ENCODE measurements at places on chromosomes 2 and 18.

DNA sequence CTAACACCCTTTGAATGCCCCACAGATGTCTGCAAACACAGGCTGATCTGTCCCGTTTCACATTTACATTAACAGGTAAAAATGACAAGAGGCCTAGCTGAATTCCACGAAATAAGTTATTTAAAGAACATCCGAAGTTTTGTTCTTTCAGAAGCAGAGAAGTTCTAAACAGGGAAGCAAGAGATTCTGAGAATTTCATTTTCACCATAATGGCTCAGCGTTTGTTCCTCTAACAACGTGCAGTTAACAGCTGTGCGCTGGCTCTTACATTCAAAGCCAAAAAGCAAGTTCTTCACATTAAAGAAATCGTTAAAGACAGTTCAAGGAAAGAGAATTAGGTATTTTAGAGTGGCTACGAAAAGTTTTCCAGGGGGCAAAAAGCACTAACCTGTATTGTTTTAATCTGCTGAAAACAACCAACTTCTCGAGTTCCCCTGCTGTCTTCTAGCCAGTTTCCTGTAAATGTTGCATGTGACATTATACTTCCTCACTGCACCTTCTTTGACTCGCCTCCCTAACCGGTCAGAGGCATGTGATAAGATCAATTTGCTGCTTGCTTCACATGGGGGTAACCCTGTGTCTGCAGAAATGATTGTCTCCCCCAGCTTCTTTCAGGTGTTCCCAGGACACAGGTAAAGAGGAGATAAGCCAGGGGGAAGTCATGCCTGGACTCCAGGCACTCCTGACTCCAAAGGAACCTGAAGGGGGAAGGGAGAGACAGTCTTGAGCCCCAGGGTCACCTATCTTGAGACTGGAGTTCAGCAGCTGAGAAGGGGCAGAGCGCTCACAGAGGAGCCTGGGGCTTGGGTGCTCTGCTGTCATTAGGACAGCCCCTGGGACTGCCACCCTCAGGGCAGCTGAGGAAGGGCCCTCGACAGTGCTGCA, 36.8 kb upstream of the WIPF1 start:
- no peak for DNase-seq

- no peak for DNase-seq
These were observed 85.9 kb downstream of the SMAD7 start for GRCh38 chr18:48864876-48865275.

DNA sequence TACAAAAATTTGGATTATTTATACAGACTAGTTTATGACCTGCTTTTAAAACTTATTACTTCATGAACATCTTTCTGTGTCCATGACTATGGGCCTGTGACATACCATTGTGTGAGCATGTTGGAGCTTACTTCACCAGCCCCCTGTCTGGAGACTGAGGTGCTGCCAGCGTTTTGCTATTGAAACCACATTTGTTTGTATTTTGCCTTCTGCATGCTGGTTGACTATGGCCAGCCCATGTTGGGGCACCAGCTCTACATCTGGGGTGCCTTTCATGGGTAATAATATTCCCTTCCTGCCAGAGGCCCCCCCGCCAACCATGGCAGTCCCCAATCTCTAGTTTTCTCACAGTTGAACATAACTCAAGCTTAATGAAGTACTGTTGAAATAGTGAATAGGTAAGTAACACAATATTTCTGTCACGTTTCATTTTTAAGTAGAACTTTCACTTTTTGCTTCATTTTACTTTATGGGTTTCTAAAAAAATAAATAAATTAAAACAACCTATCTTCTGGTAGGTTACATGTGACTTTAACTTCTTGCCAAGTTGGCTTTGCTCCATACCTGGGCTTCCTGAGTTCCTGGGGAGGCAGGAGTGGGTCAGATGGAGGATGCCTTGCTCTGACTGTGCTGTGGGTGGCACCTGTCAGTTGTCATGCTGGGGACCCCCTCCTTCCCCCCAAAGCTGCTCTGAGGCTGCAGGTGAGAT, 63.9 kb downstream of the DGKD start:
- no peak for DNase-seq

DNA sequence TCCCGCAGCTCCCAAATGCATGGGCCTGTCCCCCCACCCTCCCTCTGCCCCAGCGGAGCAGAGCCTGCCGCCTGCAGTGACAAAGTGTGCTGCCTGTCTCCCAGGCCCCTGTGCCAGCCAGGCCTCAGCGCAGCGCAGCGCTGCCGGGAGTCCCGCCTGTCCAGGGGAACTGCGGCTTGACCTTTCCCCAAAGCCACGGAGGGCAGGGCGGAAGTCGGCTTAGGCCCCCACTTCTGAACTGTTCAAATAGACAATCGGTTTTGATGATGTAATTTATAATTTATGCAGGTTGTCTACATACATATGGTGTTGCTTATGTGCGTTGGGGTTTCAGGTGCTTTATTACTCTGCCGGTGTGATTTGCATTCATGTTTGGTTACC, 7.1 kb downstream of the GBX2 start:
- no peak for DNase-seq

- DNase-seq, result no peak
These were observed 20.1 kb downstream of the ZAP70 start for GRCh38 chr2:97733341-97734035.

DNA sequence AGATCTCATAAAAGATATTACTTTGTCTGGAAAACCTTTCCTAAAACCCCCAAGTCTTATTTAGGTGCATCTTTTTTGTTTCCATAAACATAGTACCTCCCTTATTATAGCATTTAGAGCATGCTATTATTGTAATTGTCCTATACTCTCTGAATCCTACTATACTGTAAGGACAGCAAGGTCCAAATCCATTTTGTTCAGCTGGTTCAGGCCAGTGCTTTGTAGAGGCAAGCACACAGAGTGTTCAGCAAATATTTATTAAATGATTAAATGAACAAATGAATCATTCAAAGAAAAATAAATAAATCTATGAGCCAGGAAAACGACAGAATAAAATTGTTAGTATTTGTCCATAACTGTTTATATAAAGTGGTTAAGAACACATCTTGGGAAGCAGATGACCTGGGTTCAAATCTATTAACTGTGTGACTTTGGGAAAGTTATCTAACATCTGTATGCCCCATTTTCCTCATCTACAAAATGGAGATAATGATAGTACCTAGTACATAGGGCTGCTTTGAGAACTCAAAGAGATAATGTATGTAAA, 86.0 kb downstream of the COL3A1 start:
- no peak for DNase-seq

DNA sequence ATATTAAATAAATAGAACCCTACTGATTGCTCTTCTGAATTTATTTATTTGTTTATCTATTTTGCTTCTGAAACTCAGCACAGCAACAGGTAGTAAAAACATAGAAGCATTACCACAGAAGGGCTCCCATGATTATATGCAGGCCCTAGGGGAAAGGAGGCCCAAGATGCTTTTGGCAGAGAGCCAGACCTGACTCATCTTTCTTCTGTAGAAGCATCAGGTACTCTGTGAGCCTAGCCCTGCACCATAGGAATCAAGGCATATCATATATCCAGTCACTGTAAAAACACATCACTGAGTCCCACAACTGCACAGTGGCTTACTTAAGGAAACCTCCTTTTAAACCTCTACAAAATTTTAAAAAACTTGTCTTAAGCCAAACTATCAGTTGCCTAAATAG, 1.8 kb downstream of the SCN9A start:
- DNase-seq, result peak; percentile 41

Data from fibroblast of gingiva (primary cell).